ENCODE measurements at places on chromosomes 4 and X.

GRCh38 chr4:119693126-119693525 lies 64.5 kb upstream of the PDE5A start:
- DNase-seq, result no peak

GRCh38 chr4:143667461-143667860 lies 33.0 kb downstream of the FREM3 start:
- DNase-seq, result no peak

DNA sequence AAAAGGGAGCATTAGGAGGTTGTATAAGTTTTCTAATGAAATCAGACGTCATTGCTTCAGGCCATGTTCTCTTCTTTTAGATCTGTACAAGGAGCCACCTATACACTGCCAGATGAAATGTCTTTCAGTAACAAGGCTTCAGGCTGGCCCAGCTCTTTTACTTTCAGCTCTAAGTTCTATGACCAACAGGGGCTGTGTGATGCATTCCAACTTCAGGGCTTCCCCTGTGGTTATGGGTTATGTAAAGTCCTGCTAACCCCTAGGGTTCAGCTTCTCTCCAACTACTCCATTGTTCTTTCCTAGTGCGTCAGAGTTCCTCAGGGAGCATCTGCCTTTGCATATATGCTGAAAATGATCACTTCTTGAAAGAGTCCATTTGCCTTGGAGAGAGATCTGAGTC lies 79.4 kb upstream of the TTC29 start:
- no peak for DNase-seq

GRCh38 chr4:76841026-76841425 lies 56.9 kb downstream of the SOWAHB start:
- no peak for DNase-seq

GRCh38 chrX:127574829-127575228 lies 477.4 kb downstream of the ACTRT1 start:
- DNase-seq, result no peak

- DNase-seq, result no peak
These were observed 35.7 kb downstream of the ING2 start for GRCh38 chr4:183540410-183541009.

DNA sequence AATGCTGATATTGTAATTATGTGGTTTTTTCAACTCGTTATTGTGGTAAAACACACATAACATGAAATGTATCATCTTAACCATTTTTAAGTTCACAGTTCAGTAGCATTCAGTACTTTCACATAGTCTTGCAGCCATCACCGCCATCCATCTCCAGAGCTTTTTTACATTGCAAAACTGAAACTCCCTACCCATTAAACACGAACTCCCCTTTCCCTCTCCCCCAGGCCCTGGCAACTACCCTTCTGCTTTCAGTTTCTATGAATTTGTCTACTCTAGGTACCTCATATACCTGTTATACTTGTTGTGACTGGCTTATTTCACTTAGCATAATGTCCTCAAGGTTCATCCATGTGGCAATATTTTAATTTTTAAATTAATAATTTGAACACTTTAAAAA lies 380.6 kb downstream of the MAPK10 start:
- DNase-seq, result no peak

DNA sequence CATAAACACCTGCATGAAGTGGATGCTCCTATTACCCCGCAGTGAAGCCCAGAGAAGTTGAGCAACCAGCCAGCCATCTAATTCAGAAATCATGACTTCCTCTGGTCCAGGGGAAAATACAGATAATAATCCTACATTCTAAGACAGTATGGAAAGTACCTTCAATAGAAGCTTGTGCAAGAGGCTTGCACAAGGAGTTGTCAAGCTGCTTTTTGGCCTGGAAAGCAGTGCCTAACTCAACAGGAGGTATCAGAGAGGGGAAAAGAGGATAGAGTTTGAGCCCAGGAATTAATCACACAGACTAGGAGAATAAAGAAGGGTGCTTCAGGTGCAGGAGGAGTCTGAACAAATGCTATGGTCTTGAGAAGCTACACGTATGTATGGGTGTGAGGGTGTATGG lies 26.7 kb downstream of the TMEM192 start:
- DNase-seq, result no peak

DNA sequence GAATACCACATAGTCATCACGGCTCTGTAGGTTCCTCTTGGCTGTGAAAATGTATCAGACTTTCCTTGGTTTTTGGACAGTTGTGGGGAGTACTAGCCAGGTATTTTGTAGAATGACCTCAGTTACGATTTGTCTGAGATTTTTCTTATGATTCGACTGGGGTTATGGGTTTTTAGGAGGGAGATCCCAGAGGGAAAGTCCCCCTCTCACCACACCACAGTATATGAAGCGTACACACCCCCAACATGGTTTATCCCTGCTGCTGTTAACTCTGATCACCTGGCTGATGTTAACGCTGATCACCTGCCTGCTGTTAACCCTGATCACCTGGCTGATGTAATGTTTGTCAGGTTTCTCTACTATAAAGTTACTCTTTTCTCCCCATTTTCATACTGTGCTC lies 72.6 kb downstream of the ANAPC4 start:
- no peak for DNase-seq

DNA sequence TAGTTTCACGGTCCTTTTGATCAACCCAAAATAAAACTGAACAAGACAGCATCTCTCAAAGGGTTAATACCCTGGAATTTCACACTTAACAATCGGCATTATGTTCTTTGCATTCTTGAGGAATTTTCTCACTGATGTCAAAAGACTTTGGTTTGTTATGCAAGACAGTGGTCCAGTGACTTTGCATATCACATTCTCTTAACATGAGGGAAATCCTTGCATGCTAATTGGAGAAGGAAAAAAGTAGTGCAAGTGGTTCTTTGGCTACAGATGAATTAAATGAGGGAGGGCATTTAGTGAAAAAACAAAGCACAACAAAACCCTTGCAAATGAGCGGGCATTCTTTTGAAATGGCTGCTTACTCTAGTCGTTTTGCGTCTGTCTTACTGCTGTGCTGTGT lies 105.1 kb upstream of the LIMCH1 start:
- DNase-seq, result no peak

DNA sequence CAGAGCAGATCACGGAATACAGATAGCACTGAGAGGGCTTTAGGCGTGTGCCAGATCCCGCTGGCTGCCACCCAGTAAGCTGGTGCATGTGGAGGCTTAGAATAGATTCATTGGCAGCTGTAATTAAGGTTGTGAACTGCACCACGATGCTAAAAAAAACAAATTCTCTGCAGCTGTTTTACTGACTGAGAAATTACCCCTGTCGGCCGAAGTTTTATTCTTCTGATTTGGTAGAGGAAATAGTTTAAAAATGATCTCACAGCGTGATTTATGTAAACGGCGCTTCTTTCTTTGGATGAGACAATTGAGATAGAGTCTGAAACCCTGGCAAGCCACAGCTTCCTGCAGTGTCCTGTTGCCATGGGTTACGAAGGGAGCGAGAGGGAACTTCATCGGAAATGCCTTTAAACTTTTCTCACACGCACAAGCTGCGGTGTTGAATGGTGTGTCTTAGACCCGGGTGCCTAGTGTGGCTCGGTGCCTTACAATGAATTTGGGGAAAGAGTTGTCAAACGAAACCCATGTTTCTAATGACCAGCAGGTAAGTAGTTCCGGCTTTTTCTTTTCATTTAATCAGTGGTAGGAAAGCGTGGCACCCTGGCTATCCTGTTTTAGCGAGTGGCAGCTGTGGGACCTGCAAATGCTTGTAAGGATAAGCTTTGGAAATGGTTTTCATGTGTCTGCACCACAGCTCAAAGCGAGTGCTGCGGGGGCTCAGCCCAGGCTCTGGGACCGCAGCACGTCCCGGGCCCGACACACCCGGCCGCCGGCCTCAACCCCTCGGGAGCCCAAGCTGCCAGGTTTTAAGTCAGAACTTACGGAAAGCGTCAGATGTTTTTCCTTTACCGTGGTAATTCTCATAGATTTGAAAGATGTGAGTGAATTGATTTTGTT lies 71.7 kb upstream of the HGFAC start:
- no peak for DNase-seq

- no peak for DNase-seq
These were observed 85.5 kb downstream of the BMPR1B start for GRCh38 chr4:94843216-94843615.

GRCh38 chr4:53777244-53777984 lies 186.1 kb upstream of the LNX1 start:
- no peak for DNase-seq

GRCh38 chr4:128917781-128918180 lies 108.3 kb downstream of the JADE1 start:
- DNase-seq, result no peak

DNA sequence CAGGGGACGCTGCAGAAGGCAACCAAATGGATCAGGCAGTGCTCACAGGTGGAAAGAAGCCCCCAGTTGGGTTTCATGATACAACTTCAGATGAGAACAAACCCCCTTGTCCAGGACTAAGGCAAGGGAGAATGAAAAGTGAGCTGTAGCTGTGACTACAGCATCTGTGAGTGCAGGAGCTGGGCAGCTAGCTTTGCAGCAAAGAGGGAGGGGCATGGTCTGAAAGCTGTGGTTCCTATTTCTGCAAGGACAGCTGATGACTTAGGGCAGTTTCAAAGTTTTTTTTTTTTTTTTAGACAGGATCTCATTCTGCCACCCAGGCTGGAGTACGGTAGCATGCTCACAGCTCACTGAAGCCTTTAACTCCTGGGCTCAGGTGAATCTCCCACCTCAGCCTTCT lies 1317.4 kb upstream of the DIAPH2 start:
- no peak for DNase-seq

GRCh38 chrX:122218666-122219065 lies 965.4 kb upstream of the GRIA3 start:
- no peak for DNase-seq

- no peak for DNase-seq
These were observed 19.6 kb downstream of the MGST2 start for GRCh38 chr4:139685180-139685579.

- no peak for DNase-seq
These were observed 102.3 kb downstream of the LARP1B start for GRCh38 chr4:128163177-128164117.

DNA sequence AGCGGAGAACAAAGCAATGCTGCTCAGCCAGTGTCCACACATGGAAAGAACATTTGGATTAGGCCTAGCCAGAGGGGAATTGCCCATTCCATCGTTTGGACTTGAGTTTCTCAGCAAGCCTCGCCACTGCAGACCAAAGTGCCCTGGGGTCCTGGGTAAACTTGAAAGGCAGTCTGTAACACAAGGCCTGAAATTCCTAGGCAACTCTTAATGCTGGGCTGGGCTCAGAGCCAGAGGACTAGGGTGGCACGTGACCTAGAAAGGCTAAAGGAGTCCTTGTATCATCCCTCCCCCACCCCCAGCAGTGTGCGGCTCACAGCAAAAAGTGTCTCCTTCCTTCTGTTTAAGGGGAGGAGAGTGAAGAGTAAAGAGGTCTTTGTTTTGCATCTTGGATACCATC lies 210.4 kb upstream of the ARX start:
- DNase-seq, result no peak

GRCh38 chr4:153000076-153000420 lies 63.9 kb downstream of the FHDC1 start:
- DNase-seq, result no peak

DNA sequence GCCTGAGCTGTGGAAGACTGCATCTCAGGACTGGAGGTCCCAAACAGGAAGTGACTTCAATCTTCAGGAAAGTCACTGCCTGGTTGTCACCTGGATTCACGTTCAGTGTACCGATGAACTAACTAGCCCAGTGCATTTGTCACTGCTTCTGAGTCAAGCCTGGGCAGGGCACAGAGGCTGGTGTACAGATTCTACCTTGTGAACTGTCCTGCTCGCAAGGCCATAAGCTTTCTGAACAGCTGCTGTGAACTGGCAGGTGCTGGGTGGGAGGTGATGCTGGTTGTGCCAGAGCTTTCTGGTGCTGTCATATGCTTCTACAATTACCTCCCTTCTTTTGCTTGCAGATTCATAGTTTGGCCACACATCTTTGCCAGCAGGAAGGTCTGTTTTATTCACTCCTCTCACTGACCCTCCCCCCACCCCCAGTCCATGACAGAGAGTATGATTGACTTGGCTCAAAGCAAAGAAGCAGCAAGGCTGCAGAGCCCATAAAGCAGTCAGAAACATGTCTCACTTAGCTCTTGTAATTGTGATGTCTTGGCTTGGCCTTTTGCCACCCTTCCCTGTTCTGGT lies 40.5 kb downstream of the ZCCHC12 start:
- DNase-seq, result no peak

DNA sequence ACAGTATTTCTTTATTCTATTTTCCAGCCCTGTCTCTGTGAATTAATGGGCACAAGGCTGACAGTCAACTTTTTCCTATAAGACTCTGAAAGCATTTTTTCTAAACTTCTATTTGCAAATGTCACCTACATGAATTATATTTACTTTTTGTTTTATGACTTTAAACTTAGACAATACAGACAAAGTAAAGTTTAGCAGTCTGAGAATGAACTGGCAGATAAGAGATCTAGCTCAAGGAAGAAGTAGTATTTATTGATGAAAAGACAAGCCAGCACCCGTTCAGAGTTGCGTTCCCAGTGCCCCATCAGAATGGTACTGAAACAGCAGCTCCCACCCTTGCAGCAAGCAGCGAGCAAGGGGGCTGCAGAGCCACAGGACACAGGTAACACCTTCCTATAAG lies 148.5 kb downstream of the FAM13A start:
- no peak for DNase-seq

DNA sequence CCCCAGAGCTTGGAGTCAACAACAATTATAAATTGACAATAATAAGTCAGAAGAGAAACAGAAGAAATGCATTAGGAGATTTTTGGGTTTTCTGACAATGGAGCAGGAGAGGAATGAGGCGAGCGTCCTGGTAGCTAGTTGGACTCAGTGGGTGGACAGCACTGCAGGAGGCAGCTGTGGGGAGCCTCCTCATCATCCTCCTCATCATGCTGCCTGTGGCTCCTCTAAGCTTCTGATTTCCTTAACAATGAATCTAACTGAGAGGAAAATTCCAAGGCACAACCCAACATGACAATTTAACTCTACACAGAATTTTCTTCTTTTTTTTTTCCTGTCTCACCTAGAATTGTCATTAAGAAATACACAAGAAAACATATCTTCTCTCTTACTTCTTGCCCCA lies 357.1 kb upstream of the NOCT start:
- no peak for DNase-seq

DNA sequence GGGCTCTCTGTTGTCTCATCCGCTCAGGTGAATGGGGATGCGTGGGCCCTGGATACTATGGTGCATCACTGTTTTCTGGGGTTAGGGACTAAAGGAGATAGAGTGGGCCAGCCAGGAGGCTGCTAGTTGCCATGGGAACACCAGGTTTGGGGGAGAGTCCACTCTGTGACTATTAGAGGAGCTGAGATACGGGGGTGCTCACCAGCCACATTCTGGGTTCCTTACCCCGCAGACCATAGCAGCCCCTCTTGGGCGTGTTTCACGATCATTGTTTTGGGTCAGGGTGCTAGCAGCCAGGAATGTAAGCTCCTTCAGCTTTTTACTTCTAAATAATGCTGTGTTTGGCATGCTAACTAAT lies 4.6 kb downstream of the EFNB1 start:
- no peak for DNase-seq

GRCh38 chr4:7859326-7859725 lies 80.3 kb downstream of the AFAP1 start:
- no peak for DNase-seq
